ENCODE measurements at places on chromosomes 2 and 18.

DNA sequence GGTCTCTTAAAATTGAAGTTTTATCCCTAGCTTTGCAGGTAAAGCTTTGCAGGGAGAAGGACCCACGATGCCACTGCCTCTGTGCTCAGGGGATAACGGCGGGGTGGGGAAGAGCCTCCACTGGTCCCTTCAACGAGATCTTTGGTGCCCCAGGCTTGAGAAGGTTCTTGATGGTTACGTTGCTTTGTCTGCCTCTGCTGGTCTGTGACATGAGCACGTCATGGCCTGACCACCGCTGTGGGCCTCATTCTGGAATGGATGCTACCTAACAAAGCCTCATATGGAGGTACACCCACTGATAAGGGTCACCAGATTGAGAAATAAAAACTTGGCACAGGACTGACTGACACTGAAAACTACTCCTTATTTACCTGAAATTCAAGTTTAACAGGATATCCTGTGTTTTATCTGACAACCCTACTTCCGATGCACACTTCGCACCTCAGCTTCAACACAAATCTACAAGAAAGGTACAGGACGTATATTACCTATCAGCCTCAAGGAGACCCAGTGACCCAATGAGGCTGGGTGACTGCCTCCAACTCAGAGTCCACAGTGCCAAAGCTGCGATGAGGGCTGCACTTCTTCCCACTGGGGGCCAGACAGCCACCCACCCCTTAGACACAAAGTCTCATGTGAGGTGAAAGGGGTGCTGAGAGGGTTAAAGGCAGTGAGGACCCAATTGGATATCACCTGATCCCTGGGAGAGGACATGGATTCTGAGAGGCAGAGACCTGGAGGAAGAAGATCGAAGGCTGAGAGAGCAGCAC is 64.9 kb downstream of the EIPR1 start:
- DNase-seq, result no peak

- DNase-seq, result no peak
Measured at GRCh38 chr2:9554921-9555296, 721 bp downstream of the ADAM17 start.

DNA sequence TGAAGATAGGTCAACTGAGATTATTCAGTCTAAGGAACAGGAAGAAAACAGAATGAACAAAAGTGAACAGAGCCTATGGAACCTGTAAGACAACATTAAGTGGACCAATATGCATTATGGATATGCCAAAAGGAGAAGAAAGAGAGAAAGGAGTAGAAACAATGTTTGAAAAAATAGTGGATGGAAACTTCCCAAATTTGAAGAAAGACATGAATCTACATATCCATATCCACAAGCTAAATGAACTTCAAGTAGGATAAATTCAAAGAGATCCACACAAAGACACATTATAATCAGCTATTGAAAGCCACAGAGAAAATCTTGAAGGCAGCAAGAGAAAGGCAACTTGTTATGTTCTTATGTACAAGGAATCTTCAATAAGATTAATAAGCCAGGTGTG is 74.2 kb downstream of the BAZ2B start:
- DNase-seq, result no peak

GRCh38 chr2:12340164-12340563 is 376.6 kb upstream of the TRIB2 start:
- DNase-seq, result no peak

DNA sequence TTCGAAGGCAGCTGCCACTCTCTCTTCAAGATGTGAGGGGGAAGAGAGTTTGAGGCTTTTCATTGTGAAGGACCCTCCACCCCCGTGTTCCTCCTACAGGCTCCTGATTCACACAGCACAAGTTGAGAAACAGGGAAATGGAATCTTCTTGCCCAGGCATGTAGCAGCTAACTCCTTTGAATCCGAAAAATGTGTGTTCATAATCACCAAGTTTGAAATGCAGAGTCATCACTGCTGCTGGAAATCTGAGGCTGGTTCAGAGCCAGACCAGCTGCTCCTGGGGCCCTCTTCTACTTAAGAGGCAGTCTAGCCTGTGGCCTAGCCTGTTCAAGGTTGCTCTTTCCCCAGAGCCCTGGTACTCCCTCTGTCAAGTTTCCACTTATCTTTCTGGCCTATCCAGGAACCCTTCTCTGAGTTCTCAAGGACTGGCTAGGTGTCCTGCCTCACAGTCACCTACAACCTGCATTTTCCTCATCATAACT is 166.4 kb downstream of the TMEM247 start:
- DNase-seq, result no peak

DNA sequence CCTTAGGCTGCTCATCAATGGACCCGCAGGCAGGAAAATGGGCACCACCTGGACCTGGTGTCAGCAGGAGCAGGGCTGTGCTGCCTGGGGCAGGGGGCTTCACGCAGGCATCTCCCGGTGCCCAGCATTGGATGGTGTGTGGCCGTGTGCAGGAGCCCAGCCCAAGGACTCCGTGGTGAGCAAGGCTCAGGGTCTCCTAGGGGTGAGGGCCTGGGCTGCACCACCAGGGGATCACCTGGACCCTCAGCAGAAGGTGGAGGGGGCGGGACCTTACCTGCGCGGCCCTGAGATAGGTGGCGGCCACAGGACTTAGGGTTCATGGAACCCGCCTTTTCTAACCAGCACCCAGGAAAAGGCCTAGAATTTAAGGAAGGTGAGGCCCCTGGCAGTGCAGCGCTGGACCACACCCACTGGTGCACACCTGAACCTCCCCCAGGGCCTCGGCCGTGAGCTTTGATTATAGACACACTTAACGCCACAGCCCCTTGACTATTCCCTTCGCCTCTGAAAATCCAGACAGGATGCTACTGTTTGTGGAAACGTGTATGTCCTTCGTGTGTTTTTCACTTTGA is 89.0 kb downstream of the TMEM18 start:
- no peak for DNase-seq

GRCh38 chr2:230668184-230668938 is 44.3 kb upstream of the CAB39 start:
- no peak for DNase-seq

DNA sequence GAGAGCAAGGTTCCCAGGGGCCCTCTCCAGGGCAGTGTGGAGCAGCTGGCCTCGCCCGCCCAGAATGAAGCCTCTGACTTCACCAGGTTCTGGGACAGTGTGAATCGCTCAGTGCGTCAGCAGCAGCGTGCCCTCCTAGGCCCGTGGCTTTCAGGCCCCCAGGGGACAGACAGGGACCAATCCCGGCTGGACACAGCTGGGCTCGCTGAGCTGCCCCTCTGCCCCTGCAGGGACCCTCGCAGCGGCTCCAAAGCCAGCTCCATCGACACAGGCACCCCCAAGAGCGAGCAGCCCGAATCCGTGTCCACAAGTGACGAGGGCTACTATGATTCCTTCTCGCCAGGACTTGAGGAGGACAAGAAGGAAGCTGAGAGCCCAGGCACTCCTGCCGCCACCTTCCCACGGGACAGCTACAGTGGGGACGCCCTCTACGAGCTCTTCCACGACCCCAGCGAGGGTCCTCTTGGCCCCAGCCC is 7.6 kb downstream of the AMER3 start:
- no peak for DNase-seq

- no peak for DNase-seq
Measured at GRCh38 chr2:229691631-229692030, 22.7 kb downstream of the DNER start.

- no peak for DNase-seq
Measured at GRCh38 chr2:224084266-224084892, 45.3 kb upstream of the SERPINE2 start.

DNA sequence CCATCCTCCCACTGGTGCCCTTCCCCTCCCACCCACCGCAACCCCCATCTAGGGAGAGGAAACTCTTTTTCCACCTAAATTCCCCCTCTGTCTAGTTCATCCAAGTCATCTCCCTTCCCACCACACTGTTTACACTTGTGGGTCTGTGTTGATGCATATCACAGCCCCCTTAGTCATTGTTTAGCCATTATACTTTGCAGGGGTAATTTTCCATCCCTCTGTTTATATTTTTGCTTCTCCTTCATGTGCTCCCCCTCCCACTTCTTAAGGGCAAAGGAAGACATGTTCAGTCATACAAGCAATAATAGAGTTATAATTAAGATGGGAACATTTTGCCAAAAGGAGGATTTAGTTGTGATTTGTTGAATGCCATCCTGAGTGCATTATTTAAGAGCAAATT is 187.8 kb upstream of the TNP1 start:
- DNase-seq, result no peak

- no peak for DNase-seq
Measured at GRCh38 chr2:112646791-112647689, 1.3 kb downstream of the SLC20A1 start.

DNA sequence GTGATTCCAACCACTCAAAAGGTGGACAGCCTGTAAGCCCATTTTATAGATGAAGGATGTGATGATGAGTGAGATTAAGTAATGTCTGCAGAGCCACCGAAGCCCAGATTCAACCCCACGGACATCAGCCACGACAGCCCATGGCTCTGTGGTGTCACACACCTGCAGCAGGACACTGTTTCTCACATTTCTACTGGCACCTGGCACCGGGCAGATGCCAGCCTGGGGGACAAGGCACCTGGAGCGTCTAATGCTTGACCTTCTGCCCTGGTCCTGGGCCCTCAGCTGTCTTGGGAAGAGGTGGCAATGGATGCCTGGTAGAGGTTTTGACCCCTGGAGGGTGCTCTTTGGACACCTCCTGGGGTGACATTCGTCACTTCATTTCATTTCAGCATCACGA is 176.3 kb downstream of the ANAPC1 start:
- no peak for DNase-seq

- no peak for DNase-seq
Measured at GRCh38 chr2:81061016-81061415, 756.5 kb upstream of the LRRTM1 start.

All from NCI-H1048 (cell line).